ENCODE measurements at places on chromosomes 3 and 15.

GRCh38 chr3:124787476-124788195 is 57.4 kb downstream of the UMPS start:
- DNase-seq = no peak

GRCh38 chr15:66157507-66157906 is 96.0 kb downstream of the MEGF11 start:
- no peak for DNase-seq

- no peak for DNase-seq
Measured at GRCh38 chr3:194032828-194033435, 103.0 kb upstream of the HES1 start.

GRCh38 chr3:66719796-66720356 is 219.1 kb upstream of the LRIG1 start:
- DNase-seq = no peak

DNA sequence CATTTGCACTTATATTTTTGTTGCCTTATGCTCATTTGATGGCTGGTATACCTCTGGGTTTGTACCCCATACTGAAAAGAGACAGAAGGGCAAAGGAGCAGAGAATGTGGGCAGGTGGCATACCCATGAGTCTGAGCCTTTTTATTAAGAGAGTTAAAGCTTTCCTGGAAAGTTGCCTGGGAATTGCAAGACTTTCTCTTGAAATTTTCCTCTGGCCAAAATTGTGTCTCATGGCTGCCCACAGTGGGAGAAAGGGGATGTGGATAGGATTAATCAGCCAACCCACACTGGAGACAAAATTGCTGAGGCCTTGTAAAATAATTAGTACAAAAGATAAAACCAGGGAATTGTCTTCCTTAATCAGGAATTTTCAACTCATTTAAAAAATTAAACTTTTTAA is 8.2 kb upstream of the NMD3 start:
- no peak for DNase-seq

GRCh38 chr3:171970301-171970788 is 69.0 kb upstream of the FNDC3B start:
- DNase-seq = no peak

- no peak for DNase-seq
Measured at GRCh38 chr3:184465883-184466412, 86.1 kb downstream of the CHRD start.

GRCh38 chr15:50145451-50145872 is 26.4 kb upstream of the ATP8B4 start:
- no peak for DNase-seq

DNA sequence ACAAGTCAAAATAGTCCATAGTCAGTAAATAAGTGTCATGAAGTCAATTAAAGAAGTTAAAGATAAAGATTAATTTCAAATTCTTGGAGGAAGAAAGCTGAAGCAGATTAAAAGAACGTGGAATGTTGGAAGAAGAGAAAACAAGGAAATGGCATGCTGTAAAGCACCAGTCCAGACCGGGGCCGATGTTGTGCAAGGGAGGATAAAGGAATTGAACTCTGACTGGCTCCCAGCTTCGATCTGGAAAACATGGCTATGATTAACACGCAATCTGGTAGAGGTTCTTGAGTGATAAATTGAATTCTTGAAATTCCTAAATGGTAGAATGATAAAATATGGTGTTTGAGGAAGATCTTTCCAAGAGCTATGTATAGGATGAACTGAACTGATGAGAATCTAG is 194.4 kb downstream of the MEIS2 start:
- DNase-seq = no peak

GRCh38 chr3:153094386-153094785 is 67.6 kb upstream of the RAP2B start:
- no peak for DNase-seq
